ENCODE measurements at places on chromosomes 3 and 15.

- no peak for DNase-seq
These were observed 548.4 kb downstream of the EDEM1 start for GRCh38 chr3:5735896-5736295.

DNA sequence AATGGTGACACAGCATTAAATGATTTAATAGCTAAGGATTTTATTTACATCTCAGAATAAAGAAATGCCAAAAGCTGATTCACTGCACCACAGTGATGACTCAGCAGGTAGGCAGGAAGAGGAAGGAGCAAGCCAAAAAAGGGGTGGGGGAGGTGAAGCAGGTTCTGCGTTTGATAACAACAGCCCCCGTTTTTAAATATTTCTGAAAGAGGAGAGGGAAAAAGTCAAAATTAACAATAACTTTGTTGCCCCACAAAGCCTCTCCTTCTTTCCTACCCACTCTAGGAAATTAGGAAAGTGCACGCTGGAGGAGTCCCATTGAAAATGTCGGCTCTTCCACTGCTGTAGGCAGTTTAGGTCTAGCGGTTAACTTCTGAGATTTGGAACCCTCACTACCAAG is 9.9 kb upstream of the CCDC54 start:
- no peak for DNase-seq

DNA sequence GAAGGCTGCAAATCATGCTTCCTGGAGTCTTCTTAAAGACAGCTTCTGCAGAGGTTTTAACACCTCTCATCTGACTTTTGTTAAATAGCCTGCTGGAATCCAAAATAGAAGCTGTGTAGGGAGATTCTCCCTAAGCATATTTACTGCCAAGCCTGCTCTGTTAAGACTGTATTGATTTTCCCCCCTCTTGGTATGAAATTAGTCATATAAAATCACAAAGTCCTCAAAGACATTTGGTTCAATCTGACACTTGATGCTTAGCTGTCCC is 94.6 kb downstream of the ITPR1 start:
- DNase-seq, result no peak

- DNase-seq, result peak; percentile 38
These were observed 46.9 kb upstream of the DIPK2A start for GRCh38 chr3:143924522-143925285.

DNA sequence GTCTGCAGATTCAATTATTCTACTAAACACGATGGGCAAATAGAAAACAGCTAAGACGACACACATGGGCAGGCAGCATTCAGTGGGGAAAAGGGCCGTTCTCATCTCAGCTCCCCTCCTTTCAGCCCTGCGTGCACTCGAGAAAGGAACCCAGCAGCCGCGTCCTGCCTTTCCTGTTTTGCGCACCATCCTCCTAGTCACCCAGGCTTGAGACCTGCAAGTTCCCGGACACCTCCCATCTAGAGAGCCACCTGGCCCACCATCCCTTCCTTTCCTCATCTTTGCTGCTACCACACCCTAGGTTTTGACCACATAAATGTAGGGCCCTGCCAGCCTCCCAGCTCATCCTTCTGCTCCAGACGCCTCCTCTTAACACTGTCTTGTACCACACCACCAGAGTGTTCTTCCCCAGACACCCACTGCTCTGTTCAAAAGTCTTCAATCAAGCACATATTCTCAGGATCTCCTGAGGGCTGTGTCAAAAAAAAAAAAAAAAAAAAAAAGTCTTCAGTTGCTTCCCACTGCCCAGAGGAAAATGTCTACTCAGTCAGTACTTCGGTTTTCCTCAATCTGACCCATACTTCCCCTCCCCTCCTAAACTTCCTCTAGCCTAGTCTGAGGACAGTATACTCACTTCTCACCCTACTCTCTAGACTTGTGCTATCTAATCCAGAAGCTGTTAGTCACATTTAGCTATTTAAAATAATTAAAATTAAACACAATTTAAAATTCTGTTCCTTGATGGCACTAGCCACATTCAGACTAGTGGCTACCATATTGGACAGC is 182.0 kb downstream of the STT3B start:
- no peak for DNase-seq

DNA sequence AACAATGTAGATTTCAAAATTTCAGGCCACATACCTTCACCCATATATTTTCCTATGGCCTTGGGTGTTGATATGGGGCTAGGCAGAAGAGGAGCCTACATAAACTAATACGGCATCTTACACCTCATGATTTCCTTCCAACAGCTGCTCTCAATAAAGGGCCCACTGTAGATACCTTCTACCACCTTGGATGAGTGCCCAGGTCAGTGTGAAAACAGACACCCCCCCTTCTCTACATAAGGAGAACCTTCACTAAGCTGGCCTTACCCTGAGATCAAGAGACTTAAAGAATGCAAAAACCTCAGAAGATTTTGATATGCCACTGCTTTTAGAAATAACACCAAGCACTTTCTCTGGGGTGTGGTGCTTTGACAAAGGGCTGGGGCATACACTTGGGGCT is 42.7 kb downstream of the SH3BP5 start:
- no peak for DNase-seq

GRCh38 chr15:33083232-33084081 is 111.1 kb downstream of the FMN1 start:
- no peak for DNase-seq

DNA sequence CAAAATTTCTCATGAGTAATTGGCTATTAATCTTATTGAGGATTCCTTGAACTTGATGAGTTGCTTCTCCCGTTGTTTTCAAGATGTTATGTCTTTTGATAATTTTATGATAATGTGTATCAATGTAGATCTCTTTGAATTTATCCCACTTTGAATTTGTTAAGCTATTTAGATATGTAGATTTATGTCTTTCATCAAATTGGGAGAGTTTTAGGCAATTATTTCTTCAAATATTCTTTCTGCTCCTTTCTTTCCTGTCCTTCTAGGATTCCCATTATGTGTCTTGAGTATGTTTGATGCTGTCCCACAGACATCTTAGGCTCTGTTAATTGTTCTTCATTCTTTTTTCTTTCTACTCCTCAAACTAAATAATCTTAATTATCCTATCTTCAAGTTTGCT is 68.1 kb upstream of the FGD5 start:
- DNase-seq, result no peak

- DNase-seq, result no peak
These were observed 122.9 kb downstream of the GREM1 start for GRCh38 chr15:32840507-32841245.

DNA sequence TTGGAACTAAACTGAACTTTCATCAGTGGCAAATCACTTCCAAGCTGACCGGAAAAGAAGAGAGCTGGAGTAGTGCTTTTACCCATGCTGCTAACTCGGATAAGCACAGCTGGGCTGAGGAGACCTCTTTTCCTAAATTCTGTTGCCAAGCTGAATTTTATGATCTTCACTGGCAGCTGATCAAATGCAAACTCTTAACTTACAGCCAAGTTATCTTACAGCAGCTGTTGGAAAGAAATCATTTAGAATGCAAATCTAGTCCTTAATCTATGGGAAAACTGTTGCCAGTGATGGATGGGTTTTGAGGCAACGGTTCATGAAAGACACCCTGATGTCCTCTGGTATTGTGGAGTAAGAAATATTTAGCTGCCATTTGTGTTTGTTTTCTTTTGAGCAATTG is 216.5 kb downstream of the ZNF385D start:
- no peak for DNase-seq

DNA sequence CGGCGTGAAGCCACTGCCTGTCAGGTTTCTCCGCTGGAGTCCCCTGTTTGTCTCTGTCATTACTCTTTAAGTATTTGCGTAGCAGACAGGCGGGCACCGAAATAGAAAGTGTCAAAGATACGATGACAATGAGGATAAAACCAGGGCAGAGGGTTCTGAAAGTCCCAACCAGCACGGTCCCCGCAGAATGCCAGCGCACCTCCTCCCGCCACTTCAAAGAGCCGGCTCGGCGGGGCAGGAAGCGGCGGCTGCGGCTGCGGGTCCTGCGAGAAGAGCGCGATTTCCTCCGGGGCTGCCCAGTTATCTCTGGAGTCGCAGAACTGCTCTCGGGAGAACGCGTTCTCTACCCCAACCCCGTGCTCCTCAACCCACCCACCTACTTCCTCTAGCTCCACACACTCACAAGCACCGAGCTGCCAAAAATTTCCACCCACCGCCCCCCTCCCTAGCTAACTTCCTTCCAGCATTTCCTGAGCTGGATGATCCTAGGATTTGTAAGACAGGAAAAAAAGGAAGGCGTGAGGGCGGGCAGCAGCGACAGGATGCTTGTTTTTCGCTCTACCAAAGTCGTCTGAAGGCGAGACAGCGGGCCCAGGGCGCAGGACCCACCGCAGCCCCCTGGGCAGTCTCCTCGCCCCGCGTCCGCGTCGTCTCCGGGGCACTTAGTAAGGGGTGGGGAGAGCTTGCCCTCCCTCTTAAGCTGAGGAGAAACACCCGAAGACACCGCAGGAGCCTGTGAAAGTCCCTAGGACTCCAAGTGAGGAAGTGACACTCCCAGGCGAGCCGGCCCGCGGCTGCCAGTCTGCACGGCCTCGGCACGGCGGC is at the start of gene ARHGAP31:
TSS of gene ARHGAP31 (plus strand) at position 513 of the 825 bp plus-strand sequence. CDS start 522 bp downstream, outside the sequence.
- DNase-seq, result peak; percentile 87

- DNase-seq, result no peak
These were observed 44.1 kb downstream of the ARHGAP11B start for GRCh38 chr15:30670056-30670455.

GRCh38 chr3:134993011-134993410 is 198.0 kb downstream of the EPHB1 start:
- DNase-seq, result no peak

DNA sequence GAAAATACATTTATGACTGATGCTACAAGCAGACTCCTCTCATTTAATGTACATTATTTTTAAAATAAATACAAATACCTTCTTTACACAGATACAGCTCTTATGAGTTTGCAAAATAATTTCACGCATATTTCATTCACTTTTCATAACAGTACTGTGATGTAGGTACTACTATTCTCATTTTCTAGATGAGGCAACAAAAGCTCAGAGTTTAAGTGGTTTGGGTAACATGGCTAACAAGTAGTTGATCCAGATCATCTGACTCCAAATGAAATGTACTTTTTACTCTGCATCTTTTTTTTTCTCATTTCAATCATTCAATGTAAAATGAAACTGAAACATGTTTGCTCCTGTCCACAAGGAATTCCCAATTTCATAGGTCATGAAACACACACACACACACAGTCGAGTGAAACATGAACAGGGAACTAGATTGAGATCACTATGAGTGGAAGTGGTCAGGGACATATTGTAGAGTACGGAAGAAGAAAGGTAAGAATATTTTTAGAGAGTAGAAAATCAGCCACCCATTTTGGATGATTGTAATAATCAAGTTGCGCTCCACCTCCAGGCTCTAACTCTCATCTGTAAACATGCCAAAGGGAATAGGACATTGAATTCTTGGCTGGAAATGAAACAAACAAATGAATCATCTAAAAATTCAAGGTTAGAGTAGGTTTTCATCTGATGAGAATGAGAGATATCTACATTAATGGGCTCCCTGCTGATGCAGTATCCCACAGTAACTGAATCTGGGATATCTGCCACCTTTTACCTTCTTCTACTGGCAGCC is 92.4 kb downstream of the CLDN1 start:
- DNase-seq, result peak; percentile 74

DNA sequence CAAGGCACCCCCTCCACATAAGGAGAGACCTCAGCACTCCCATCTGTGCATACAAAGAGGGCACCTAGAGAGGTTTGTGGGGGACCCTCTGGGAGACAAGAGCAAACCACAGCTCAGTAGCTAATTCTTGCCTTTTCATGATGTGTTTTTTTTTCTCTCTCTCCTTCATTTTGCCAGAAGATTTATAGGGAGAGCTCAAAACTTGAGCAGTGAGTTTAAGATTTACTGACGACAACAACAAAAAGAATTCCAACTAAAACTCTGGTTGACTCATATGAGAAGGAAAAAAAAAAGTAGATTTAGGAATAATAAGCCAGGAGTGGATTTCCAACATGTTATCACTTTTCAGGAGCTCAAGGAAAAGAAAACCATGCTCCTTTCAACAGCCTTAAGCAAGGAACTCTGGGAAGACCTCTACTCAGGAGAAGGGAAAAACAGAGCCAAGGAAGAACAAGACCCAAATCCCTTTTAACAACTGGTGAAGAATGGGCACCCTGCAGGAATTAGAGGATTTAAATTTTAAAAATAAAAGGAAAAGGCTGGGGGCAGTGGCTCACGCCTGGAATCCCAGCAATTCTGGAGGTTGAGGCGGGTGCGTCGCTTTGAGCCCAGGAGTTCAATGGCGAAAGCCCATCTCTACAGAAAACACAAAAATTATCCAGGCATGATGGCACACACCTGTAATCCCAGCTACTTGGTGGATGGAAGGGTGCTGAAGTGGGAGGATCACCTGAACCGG is 58.2 kb upstream of the RAD18 start:
- no peak for DNase-seq

DNA sequence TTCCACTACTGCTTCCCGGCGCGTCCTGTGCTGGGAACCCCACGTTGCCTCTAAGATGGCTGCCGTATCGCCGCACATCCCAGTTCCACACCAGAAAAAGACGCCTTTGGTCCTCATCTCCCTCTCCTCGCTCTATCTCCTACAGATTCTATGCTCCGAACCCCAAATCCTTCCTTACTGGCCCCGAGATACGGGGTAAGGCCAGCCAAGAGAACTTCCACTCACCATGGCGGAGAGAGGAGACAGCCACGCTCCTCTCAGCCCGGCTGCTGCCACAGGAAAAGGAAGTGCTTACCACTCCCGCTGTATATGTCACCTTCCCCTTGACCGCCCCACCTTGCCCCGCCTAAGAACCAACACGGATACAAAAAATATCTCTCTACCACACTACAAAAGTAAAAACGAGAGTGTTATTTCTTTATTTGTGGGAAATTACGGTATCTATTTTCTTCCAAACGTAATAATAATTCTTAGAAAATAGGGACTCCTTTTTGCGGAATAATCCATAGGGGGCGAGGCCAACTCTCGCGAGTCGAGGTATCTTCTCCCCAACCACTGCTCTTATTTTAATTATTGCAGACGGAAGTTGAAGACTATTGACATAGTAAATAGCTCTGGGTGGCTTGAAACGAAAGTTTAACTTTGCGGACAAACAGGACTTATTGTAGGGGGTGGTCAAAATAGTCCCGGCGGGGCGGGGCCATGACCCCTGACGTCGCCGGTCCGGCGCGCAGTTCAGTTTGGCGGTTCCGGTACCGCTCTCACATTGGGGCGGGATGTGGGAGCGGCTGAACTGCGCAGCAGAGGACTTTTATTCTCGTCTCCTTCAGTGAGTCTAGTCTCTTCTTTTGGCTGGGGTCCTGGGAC is at the start of the genes RPL4 and ZWILCH:
TSS of gene RPL4 (minus strand) at position 293 of the 867 bp plus-strand sequence. CDS start at position 228, 65 bp downstream.
TSS of gene ZWILCH (plus strand) at position 764 of the 867 bp plus-strand sequence. CDS start at position 777, 13 bp downstream.
- peak; percentile 95 for DNase-seq

DNA sequence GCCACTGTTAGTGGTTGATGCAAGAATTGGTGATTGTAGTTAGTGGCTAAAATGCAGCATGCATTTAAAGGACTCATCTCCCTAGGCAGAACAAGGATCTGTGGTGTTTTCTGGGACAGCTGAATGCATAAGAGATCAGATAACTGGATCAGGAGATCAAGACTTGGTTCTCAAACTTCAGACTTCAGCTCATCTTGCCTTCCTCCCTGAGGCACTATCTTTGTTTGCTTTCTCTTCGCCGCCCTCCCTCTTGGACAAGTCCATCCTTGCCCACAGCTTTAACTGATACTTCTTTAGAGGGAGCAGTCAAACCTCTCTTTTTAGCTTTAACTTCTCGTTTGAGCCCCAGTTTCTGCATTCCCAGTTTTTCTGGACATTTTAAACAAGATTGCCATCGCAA is 195.4 kb upstream of the TPRG1 start:
- DNase-seq, result no peak

GRCh38 chr3:78698431-78698830 is 1069.4 kb downstream of the ROBO1 start:
- no peak for DNase-seq

All from GM12865 (cell line).